ENCODE measurements at places on chromosomes 6 and 20.

DNA sequence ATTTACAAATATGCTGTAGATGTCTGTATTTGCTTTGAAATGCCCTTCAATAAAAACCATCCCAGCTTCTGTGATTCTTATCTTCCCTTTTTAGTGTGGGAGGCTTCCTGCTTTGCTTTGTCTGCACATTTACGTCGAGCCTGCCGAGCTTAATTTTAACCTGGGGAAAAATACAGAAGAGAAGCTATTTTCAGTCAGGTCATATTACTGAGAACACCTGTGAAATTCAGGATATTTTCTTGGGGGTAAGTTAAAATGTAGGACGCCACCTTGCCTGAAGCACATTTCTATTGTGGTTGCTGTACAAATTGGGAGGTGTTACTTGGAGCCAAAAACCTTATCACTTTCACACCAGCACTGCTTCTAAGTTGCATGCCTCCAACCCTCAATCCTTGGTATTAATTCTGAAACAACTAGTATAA is 43.6 kb upstream of the FUCA2 start:
- no peak for DNase-seq

GRCh38 chr6:54910431-54910884 is 63.9 kb downstream of the FAM83B start:
- DNase-seq = no peak

GRCh38 chr20:12969071-12969669 is 39.6 kb upstream of the SPTLC3 start:
- no peak for DNase-seq

DNA sequence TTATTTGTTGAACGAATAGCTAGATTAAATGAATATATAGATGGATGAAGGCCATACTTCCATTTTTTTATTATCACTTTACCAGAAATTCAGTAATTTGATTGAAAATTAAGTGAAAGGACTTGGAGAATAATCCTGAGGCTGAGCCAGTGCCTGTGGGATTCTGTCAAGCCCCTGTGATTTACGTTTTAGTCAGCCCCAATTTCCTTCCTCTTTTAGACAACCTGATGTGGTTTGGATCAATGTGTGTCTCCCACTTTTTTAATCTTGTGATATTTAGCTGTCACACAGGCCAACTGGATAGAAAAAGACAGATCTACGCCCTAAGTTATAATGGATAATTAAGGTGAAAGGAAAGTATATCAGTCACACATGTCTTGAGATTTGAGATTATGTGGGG is 188.8 kb downstream of the EDN1 start:
- DNase-seq = no peak

DNA sequence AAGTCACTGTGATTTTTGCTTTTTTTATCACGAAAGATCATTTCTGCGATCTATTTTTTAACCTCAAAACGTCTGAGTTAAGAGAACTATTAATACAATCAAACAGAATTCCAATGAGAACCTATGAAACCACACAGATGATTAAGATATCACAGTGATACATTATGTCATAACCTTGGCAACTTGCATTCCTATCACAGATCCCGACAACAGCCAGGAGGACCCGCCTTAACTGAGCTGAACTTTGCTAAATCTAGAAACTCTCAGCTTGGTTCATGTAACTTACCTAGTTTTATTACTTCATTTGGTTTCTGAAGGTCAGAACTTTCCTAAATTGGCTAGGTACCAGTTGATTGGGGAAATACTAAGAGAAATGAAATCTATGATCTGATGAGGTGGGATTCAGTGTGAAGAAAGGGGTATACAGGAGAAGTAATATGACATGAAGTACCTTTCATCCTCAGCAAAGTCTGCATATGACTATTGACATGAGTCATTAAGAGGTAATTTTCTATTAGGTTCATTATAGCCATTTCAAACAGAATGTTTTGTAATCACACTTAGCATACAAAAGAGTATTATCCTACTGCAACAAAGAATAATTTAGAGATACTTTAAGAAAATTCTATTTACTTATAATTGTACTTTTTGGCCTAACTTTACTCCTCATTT is 11.2 kb downstream of the LYRM4 start:
- DNase-seq = no peak

Measured in right kidney (tissue), 9 donors.